Activated CD4-positive, alpha-beta T cell treated with anti-CD3 and anti-CD28 coated beads, Interleukin-2, amount 50 U/mL, for 4 hours (primary cell): ENCODE measurements at places on chromosomes 7 and 10.

DNA sequence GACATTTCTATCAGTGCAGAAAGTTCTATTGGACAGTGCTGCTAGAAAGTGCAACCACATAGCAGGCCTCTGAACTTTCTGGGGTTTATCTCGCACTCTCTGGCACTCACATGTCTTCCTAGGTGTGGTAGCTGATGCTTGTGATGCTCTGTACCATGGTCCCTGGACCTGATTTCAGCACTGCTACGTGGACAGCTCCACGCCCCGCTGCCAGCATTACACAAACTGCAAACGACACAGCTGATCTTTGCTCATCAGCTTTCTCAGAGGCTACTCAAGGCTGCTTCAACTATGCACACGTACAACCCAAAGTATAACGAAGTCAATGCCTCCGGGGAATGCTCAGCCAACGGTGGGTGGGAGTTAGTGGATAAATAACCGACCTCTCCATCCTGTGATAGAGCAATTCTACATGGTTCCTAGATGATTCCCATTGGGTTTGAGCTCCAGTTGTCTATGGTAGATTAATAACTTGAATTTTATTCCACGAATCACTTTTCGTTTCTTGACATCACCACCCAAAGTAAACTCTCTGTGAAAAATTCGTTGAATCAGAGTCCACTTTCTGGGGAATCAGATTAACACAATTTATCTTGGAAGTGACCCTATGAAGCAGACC is 302.5 kb downstream of the ACTR3B start:
- no peak for DNase-seq

- DNase-seq = no peak
Measured at GRCh38 chr10:121352231-121352855, 245.9 kb downstream of the FGFR2 start.

DNA sequence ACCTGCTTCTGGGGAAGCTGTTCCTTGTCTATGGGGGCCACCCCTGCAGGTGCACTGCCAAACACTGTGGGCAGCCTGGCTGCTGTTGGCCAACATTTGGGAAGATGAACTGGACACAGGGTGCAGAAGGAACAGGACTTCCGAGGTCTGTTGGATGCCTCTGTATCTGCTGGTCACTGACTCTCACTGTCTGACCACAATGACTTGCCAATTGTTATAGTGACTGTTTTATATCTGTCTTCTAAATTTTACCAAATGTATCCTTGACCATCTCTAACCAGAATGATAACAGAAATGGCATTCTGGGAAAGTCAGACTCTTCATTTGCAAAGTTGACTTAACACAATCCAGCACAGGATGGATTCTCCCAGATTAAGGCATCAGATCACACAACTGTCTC is 214.0 kb upstream of the PRSS58 start:
- no peak for DNase-seq

GRCh38 chr7:14888962-14889361 is 13.6 kb downstream of the DGKB start:
- no peak for DNase-seq

DNA sequence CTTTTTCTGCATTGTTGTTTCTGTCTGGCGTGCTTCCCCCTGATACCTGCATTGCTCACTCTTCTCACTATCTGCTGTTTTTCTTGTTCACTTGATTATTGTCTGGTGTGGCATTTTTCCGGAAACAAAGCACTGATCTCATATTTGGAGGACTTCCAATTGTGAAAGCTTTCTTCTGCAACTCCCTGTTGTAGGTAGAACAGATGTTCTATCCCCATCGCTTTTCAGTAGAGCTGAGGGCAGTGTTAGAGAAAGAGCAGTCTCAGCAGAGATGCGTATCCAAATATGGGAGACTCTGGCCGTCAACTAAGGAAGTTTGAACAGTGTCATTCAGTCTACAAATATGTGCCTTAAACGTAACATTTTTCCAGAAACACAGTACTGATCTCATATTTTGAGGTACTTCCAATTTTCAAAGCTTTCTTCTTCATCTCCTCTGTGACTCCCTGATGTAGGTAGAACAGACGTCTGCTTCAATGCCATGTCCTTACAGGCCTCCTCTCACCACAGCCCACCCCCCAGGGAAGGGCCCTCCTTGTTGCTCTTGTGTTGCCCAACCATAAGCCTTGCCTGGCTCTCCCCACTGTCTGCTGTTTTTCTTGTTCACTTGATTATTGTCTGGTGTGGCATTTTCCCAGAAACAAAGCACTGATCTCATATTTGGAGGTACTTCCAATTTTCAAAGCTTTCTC is 27.1 kb upstream of the GJD4 start:
- no peak for DNase-seq

- no peak for DNase-seq
Measured at GRCh38 chr7:128903621-128904361, 6.7 kb downstream of the KCP start.

DNA sequence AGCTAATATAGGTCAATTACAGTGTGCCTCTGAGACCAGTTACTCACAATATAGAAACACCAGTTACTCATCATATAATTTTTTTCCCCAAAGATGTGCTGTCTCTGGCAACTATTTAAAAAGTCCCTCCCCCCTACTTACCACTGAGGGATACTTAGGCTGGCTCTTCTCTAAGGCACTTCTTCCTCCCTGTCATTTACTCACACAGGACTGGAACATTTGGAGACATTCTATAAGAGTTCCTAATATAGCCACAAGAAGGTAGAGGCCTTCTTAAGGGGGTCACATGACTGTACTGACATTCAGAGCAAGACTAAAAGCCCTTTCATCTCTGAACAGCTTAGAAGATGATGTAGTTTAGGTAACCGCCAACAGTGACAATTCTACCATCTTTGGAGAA is 44.4 kb upstream of the SLIT1 start:
- DNase-seq = no peak

DNA sequence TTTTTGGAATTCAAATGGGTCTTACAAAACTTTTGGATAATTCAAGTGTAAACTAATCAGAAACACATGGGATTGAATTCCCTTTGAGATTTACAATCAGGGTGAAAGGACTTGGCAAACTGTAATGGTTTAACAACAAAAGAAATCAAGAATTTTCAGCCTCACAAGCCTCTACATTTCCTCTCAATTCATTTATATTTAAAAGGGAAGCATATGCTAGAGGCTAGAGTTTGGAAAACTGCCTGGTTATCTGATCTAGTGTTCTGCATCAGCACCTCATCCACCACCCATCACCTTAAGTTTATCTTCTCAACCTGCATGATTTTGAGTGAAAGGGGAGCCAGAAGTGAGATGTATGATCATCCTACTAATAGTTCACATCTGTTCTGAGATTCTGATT is 120.7 kb downstream of the TES start:
- DNase-seq = no peak

GRCh38 chr10:128324058-128324827 is 198.0 kb upstream of the MKI67 start:
- DNase-seq = no peak

- DNase-seq = peak; percentile 10
Measured at GRCh38 chr10:95363303-95363912, 72.6 kb upstream of the PDLIM1 start.

DNA sequence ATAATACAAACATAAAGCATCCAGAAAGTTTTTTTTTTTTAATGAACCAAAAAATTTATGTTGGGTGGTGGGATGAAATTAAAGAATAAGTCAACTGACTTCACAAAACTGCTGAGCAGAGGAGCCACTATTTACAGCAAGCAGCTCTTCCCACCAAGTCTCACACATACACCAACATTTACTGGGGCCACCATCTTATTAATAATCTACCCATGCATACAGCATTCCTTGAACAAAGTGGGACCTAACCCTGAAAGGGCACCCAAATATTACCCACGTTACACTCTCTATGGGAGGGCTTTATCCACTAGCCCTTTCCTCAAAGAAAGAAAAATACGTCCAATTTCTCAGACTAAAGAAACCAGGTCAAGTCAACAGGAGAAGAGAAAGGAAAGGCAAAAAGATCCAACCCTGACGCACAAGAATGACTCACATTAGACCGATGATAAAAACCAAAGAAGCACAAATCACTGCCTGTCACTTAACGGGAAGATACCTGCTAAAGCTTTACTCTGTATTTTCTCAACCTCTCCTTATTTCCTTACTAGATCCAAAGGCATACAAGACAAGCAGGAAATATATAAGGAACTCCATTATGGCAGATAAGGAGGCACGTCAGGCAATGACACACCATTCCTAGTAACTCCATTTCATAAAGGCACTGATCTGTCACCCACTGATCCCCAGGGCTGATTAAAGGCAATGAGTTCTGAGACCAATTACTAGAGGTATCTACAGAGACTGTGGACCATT is 141.8 kb upstream of the ASAH2 start:
- DNase-seq = no peak

GRCh38 chr10:44435196-44435595 is 50.3 kb upstream of the CXCL12 start:
- DNase-seq = no peak

GRCh38 chr7:100580466-100581283 is 5.3 kb downstream of the LRCH4 start:
- no peak for DNase-seq
